LoVo (cell line): ENCODE measurements at places on chromosomes 13 and 19.

DNA sequence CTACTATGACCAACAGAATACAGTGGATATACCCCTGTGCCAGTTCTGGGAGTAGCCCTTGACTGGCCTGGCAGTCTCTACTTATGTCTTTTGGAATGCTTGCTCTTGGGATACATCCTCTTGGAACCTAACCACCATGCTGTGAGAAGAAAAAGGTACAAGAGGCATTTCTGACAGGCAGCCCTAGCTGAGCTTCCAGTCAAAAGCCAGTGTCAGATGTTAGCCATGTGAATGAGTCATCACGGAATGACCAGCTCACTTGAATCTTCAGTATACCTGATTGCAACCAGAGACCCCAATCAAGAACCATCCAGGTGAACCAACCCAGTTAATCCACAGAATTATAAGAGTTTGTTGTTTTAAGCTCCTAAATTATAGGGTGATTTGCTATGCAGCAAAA is 4.1 kb downstream of the CCDC169 start:
- no peak for DNase-seq

DNA sequence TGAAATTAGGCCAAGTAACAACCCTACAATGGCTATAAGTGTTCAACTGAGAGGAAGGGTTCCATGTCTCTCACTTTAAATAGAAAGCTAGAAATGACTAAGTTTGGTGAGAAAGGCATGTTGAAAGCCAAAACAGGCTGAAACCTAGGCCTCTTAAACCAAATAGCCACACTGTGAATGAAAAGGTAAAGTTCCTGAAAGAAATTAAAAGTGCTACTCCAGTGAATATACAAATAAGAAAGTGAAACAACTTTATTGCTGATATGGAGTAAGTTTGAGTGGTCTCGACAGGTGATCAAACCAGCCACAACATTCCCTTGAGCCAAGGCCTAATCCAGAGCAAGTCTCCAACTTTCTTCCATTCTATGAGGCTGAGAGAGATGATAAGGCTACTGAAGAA is 209.6 kb downstream of the KLF12 start:
- DNase-seq, result no peak

DNA sequence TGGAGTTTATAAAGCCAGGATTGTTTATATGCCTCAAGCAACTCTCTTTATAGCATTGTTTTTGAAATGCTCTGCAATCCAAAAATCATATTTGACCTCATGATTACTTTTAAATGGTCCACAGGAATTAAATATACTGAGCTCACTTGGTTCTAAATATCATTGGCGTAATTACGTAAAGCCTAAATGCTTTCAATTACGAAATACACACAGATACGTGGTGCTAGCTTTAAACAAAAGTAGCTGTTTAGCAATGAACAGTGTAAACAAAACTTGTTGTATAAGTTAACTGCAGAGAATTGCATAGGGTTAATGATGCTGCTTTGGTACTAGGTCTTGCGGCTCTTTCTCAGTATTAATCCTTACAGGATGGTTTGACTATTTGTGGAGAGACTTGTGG is 346.6 kb downstream of the COG6 start:
- DNase-seq, result no peak

DNA sequence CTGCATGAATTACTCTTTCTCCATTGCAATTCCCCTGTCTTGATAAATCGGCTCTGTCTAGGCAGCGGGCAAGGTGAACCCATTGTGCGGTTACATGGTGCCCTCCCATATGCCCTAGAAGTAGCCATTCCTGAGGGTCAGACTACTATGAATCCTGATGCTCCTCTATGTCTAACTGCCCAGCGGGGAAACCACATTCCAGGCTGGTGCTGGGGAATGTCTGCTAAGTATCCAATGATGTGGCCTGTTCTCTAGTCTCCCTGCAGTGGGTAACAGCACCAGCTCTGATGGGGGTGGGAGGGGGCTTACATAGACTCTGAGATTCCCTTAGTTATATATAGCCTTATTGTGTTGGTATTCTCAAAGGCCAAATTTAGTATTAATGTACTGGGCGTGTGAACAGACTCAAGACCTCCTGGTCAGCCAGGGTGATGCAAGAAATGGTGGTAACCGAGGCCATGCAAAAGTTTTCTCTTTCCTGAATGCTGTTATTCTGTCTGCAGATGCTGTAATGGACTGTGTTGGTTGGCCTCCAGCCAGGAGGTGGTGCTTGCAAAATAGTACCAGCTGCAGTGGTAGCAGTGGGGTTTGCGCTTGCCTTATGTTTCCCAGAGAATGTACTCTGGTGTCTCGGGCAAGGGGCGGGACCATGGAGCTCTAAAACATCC is 564.8 kb upstream of the SLITRK1 start:
- no peak for DNase-seq
